H1 (cell line): ENCODE measurements at places on chromosomes 2 and 18.

DNA sequence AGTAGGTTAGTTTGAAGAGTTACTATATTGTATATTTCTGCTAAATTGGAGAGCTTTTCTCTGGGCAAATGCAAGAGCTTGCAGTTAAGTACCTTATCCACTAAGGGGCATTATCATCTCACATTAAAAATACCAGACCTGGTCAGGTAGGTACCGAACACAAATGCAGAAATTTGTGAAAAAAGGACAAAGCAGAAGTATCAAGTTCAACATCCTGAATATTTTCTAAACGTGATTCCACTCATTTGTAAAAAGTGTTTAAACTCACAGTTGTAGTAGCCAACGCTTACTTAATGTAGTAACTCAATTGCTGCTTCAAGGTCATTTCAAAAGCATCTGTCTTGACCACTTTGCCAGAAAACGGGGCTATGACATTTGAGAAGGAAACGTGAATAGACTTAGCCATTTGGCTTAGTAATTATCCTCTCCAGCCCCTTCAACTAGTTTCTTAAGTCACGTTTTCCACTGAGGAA is 52.1 kb downstream of the CYRIA start:
- DNase-seq: no peak

- no peak for DNase-seq
These were observed 5.7 kb upstream of the MBP start for GRCh38 chr18:77138270-77138669.

- DNase-seq: no peak
These were observed 32.1 kb upstream of the RHOB start for GRCh38 chr2:20414806-20415205.

- no peak for DNase-seq
These were observed 27.8 kb upstream of the MLPH start for GRCh38 chr2:237459226-237459625.

- no peak for DNase-seq
These were observed 265.1 kb downstream of the HAUS1 start for GRCh38 chr18:46369323-46369722.

- DNase-seq: no peak
These were observed 2.9 kb downstream of the KLHL29 start for GRCh38 chr2:23387845-23388244.
